ENCODE measurements at places on chromosomes 16 and 17.

DNA sequence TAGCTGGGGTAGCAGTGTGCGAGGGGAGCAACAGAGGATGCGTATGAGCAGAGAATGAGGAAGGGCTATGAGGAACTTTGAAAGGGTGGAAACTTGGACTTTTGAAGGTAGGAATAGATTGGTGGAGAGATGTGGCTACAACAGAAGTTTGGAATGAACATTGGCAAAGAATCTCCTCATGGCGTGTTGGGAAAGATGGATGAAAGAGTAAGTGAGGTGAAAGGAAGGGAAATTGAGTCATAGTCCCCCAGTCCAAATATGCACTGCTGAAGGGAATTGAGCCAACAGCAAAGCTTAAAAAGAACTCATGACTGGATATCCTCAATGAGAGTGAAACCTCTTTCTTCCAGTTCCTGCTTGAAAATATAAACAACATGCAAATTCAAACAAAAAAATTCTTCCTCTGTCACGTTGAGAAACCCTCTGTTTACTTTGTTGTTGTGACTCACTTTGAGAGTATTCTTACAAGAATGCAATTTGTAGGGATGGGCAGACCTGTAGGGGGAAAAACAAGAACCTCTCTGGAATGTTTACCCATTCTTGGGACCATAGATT, 313.2 kb upstream of the KCNJ16 start:
- DNase-seq: no peak

DNA sequence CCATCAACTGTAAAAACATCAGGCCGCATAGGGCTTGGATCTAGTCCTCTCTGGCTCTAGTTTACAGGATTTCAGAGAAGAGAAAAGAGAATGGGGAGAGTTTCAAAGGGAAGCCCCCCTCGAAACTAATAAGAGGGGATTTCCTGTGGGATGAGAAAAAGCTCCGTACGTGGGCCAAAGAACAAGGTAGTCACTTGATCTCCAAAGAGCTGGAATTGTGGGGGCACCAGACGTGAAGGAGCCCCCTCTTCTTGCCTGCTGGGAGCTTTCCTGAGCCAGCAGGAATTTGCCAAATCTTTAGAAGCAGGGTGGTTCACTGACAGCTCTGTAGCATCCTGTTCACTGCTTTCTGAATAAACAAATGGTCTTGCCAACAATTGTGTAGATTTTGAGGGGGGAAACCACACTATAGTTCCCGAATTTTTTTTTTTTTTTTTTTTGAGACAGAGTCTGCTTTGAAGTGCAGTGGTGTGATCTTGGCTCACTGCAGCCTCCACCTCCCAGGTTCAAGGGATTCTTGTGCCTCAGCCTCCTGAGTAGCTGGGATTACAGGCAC, 7.0 kb upstream of the TMIGD1 start:
- no peak for DNase-seq

- DNase-seq: peak; percentile 50
Observed at GRCh38 chr16:47143677-47144558, at the start of gene NETO2. Gene NETO2 (minus strand): TSS chr16:47143945. CDS start chr16:47143612, 333 bp downstream.

GRCh38 chr17:41666237-41666641, 22.4 kb upstream of the EIF1 start:
- DNase-seq: peak; percentile 49

DNA sequence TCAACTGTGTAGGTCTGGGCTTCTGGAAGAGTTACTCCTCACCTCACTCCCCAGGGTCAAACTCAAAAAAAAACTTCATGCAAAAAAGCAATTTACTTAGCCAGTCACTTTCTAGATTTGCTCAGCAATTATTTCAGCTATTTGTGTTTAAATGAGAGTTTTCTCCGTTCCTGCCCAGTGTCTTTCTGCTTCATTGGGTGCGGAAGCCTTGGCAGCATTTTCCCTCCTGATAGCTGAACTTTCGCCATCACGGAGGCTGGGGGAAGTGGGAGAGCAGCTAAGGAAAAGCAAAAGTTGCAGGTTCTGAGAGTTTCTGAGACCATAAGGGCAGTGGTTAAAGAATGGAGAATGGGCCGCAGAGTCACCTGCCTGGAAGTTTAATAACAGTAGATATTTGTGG, 287.1 kb upstream of the DYNLRB2 start:
- DNase-seq: no peak

DNA sequence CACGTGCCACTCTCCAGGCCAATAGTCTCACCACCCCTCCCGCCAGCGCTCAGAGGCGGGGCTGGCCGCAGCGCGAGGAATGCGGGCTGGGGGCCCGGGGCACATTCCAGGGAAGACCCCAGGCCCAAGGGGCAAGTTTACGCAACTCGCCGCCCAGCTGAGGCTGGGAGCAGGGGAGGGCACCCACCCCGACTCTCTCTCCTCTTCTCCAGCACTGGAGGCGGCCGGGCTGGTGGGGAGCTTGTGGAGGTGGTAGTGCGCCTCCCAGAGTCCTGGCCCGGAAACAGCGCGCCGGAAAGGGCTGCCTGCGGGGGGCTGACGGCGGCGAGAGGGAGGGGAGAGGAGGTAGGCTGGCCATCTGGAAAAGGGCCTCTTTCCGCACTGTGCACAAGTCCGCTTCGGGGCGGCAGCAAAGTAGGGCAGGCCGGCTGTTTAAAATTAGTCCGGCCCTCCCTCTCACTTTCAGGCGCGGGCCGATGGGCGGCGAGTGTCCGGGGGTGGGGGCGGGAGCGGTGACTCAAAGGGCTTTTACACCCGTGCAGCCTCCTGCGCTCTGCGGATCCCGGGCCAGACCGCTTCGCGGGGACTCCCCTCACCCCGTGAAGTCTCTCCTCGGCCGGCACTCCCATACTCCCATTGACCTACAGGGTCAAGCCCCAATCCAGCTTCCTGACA, 1.1 kb downstream of the FHOD1 start:
- DNase-seq: no peak

DNA sequence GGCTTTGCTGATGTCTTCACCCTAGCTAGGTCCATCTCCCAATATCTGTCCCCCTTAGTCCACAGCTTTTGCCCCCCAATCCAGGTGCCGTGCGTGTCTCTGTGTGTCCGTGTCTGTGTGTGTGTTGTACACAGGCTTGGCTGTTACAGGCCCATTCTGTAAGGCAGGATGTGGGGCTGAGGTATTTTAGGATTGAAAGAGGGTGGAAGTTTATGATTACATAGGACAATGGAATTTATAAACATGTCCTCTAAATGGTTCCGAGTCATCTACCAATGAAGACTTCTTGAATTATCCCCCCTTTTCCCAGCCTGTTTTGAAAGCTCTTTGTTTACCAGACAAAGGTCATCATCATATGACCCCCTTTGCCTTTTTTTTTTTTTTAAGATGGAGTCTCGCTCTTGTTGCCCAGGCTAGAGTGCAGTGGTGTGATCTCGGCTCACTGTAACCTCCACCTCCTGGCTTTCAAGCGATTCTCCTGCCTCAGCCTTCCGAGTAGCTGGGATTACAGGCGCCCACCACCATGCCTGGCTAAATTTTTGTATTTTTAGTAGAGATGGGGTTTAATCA, 21.9 kb downstream of the ACE start:
- no peak for DNase-seq

- no peak for DNase-seq
Observed at GRCh38 chr16:66188917-66189725, 177.4 kb upstream of the CDH5 start.

GRCh38 chr16:4537376-4538343, 913 bp downstream of the CDIP1 start:
- no peak for DNase-seq

DNA sequence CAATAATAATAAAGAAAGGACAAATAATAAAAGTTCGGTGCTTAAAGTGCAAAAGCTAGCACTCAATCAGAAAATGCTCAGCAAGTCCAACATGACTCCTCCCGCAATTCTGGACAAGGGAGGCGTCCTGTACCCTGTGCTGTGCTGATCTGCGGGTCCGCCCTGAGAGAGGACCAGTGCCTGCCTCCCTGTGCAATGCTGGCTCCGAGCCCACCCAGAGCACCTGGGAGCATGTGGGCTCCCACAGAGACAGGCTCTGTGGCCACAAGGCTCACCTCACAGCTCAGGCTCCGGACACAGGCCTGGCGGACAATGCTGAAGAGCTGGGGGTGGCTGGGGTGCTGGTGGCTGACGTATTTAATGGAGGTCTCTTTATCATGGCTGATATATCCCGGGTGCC, 11.1 kb downstream of the FLCN start:
- DNase-seq: no peak

DNA sequence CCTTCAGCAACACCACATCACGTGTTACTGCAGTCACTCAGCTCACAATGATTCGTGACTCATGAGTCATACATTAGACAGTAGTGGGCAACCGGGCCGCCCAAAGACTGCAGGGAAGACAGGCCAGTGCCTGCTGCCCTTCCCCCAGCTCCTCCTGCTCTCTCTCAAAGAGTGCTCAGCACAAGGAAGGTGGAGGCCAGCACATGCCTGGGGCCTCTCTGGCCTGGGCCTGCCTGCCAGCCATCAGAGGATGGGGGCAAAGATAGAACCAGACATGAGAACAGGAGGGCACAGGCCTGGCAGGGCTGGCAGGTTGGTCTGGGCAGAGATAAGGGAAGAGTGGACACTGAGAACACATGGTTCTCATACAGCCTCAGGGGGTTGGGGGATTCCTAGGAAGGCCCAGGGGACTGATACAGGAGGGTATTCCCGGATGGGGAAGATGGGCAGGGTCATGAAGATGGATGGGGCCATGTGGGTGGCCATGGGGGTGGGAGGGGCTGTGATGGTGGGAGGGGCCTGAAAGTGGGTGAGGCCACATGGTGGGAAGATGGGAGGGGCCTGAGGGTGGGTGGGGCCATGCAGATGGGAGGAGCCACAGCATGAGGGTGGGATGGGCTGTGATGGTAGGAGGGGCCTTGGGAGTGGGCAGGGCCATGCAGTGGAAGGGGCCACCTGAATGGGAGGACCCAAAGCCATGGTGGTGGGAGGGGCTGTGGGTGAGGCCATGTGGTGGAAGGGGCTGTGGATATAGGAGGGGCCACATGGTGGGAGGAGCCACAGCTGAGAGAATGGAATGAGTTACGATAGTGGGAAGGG, 29.0 kb downstream of the KATNB1 start:
- DNase-seq: no peak
